Right lung (tissue), 10 donors: ENCODE measurements at places on chromosomes 7 and 10. TPM values are rescaled to one million over a fixed set of nuclear protein-coding genes. Genes with fewer than 3 reads are reported as not detected.

DNA sequence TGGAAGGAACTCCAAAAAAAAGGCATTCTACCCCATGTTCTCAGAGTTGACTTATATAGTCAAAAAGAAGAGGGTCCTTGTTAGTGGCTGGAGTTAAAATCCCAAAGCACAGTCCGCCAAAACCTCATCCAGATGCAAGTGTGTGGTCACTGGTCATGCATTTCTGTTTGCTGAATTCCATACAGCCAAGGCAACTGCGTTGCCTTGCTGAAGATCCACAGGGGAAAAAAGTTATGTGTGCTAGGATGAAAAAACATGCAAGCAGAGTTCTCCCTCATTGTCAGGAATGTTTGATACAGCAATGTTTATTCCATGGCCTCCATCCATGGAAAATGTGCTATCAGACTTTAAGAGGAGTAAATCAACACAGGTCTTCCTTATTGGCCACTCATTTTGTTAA lies 213.1 kb downstream of the CREB5 start:
- DNase-seq, result no peak

AOAH gene
- polyA plus RNA-seq, result 7.6 TPM

GRCh38 chr7:134949171-134949570 lies 37.1 kb upstream of the AGBL3 start:
- no peak for DNase-seq

DNA sequence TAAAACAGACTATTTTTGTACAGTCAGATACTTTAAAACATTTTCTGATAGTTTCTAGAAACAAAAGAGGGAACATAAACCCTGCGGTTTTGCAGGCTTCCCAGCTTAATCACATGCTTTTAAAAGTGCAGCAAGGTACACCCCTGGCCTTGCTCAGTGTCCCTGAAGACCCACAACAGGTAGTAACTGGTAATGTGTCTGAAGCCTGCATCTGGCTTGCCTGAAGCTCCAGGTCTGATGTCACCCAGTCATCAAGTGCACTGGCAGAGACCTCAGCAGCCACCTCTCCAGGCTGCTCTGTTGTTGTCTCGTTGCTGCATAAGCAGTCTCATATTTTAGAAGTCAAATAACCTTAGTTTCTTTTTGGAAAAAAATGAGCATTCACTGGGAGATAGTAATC lies 376.1 kb upstream of the MTPN start:
- DNase-seq, result no peak

SLC16A9 gene
- polyA plus RNA-seq, result 56.2 TPM

- DNase-seq, result no peak
Measured at GRCh38 chr7:118202061-118202460, 18.1 kb downstream of the LSM8 start.

CLCN1 gene
- polyA plus RNA-seq, result not detected
